ENCODE measurements at places on chromosomes 7 and 10.

- DNase-seq: no peak
These were observed 241.6 kb upstream of the MKI67 start for GRCh38 chr10:128367807-128368206.

GRCh38 chr10:102262744-102263370 lies 17.5 kb downstream of the GBF1 start:
- DNase-seq: no peak

- DNase-seq: no peak
These were observed 76.6 kb downstream of the TMEM178B start for GRCh38 chr7:141150465-141150864.

GRCh38 chr7:121002-121785 lies 71.2 kb upstream of the FAM20C start:
- no peak for DNase-seq

GRCh38 chr7:53602817-53603418 lies 567.5 kb downstream of the POM121L12 start:
- no peak for DNase-seq

GRCh38 chr10:122062831-122063674 lies 74.1 kb downstream of the TACC2 start:
- peak; percentile 80 for DNase-seq

DNA sequence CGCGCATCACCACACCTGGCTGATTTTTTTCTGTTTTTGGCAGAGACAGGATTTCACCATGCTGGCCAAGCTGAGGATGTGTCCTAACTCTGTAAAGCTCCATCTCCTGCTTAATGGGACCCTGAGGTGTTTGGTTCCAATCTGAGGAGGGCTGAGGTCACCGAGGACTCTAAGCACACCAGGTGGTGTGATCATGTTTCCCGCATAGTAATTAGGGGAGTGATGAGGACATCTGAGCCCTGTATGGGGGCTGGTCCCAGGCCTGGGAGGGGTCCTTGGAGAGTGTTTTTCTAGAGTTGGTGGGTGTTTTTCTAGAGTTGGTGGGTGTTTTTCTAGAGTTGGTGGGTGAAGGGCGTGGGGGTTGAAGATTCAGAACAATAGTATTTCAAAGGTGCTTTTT lies 3.0 kb upstream of the ABHD11 start:
- no peak for DNase-seq

DNA sequence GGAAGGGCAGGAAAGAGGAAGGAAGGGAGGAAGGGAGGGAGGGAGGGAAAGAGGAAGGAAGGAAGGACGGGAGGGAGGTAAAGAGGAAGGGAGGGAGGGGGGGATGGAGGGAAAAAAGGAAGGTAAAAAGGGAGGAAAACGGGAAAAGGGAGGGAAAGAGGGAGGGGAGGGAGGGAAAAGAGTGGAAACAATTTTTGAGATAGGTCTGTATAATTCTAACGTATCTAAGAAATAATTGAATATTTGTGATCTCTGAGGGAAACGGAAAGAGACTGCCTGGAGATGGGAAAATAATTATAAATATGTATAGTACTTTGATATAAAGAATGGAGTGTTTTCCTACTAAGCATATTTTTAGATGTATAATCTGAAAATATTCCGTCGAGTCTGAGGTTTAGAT lies 158.2 kb upstream of the FOXK1 start:
- DNase-seq: no peak

DNA sequence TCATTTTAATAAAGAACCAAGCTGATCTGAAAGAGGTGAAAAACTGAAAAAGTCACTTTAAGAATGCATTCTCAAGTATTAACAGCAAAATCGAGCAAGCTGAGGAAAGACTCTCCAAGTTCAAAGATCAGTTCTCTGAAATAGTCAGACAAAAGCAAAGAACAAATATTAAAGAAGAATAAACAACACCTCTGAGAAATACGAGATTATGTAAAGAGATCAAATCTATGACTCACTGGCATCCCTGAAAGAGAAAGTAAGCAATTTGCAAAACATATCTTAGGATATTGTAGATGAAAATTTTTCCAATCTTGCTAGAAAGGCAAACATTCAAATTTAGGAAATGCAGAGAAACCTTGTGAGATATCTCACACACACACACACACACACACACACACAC lies 138.4 kb upstream of the HGF start:
- no peak for DNase-seq

- no peak for DNase-seq
These were observed 1.5 kb downstream of the ACTR3B start for GRCh38 chr7:152760854-152761748.

- no peak for DNase-seq
These were observed 593.8 kb upstream of the ANKRD30A start for GRCh38 chr10:36531621-36532020.

GRCh38 chr7:149882248-149883047 lies 8.7 kb downstream of the ATP6V0E2 start:
- no peak for DNase-seq

- no peak for DNase-seq
These were observed 89.1 kb downstream of the NEUROD6 start for GRCh38 chr7:31251441-31251840.

- DNase-seq: no peak
These were observed 33.0 kb downstream of the COG5 start for GRCh38 chr7:107530751-107531150.

DNA sequence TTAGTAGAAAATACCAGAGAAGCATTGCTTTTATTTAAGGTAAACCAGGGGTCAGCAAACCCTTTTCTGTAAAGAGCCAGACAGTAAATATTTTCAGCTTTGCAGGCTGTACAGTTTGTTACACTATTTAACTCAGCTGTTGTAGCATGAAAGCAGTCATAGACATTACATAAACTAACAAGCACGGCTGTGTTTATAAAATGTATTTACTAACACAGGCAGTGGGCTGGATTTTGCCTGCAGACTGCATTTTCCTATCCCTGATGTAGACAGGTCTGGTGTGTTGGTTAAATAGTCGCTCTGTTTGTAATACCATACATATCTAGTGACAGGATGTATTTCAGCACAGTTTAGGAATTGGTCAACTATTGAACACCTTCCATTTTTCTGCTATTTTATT lies 129.3 kb downstream of the ST7 start:
- no peak for DNase-seq

DNA sequence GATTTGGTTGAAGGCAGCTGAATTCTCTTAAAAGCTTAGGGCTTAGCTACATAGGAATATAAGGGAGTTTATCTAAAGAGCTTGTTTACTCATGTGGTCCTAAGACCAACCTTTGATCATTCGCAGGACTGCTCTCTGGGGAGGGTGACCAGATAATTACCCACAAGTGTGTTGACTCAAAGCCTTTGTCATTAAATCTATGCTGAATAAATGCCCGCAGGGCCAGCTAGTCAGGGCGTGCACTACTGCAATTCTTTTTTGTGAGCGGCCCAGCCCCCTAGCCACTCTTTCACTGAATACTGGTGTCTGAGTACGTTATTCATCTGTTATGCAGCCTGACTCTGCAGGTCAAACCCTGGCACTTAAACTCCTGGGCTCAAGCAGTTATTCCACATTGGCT lies 69.6 kb downstream of the AKAP9 start:
- DNase-seq: no peak

- no peak for DNase-seq
These were observed 63.0 kb downstream of the INSIG1 start for GRCh38 chr7:155360495-155361345.

- no peak for DNase-seq
These were observed 81.4 kb downstream of the ORC5 start for GRCh38 chr7:104126411-104126841.

GRCh38 chr10:3224241-3224640 lies 51.7 kb upstream of the PITRM1 start:
- DNase-seq: no peak

- no peak for DNase-seq
These were observed 626.5 kb downstream of the SDK1 start for GRCh38 chr7:3927446-3928110.

- no peak for DNase-seq
These were observed 82.9 kb downstream of the ST7 start for GRCh38 chr7:117036053-117036669.

- DNase-seq: no peak
These were observed 203.7 kb downstream of the AUTS2 start for GRCh38 chr7:69801729-69802682.

DNA sequence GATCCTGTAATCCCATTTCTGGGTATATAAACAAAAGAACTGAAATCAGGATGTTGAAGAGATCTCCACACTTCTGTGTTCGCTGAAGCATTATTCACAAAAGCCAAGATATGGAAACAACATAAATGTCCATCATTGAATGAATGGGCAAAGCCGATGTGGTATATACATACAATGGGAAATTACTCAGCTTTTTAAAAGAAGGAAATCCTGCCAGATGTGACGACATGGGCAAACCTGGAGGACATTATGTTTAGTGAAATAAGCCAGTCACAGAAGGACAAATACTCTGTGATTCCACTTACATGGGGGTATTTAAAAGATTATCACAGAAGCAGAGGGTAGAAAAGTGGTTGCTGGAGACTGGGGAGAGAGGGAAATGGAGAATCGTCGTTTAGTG lies 23.9 kb upstream of the FAM107B start:
- no peak for DNase-seq

- DNase-seq: no peak
These were observed 95.3 kb downstream of the SUGCT start for GRCh38 chr7:40230101-40230500.

- DNase-seq: no peak
These were observed 260.1 kb downstream of the SNX10 start for GRCh38 chr7:26551740-26552139.

DNA sequence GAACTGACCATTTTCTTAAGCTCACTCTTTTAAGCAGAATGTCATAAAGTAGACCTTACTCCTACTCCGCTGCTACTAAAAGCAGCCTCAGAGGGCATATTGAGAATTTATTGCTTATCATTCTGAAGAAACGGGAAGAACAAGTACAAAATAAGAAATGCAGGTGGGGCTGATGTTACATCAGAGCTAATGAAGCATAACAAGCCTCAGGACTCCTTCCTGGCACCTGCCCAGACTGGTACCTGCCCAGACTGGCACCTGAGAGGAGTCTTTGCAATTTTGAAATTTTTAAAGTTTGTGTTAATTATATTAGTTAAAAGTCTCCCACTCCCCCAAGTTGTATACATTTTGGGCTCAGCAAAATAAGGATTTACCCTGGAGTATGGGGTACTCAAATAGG lies 162.4 kb downstream of the SEMA3E start:
- DNase-seq: no peak

- DNase-seq: no peak
These were observed 179.2 kb upstream of the SHH start for GRCh38 chr7:155991470-155991869.

DNA sequence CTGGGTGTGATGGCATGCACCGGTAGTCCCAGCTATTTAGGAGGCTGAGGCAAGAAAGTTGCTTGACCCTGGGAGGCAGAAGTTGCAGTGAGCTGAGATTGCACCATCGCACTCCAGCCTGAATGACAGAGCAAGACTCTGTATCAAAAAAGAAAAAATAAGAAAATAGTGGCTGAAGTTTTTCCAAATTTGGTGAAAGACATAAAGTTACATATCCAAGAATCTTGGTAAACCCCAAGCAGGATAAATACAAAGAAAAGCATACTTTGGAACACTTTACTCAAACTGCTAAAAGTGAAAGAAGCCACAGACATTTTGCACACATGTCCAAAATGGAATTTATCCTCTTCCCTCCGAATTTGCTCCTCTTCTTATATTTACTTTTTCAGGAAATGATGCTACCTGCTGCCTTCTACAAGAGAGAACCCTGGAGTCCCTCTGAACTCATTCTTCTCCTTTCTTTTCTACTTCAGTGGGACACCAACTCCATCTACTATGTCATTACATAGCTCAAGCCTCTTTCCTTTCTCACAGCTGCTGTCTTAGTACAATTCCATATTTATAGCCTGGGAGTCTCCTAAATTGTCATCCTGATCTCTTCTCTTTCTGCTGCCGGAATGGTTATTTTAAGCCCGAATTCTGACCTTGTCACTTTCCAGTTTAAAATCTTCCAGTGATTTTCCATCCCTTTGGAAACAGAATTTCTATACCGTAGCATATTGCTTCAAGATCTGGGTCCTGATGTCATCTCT lies 17.3 kb upstream of the SMNDC1 start:
- DNase-seq: no peak

- DNase-seq: peak; percentile 30
These were observed 183.0 kb downstream of the THSD7A start for GRCh38 chr7:11648980-11649379.

DNA sequence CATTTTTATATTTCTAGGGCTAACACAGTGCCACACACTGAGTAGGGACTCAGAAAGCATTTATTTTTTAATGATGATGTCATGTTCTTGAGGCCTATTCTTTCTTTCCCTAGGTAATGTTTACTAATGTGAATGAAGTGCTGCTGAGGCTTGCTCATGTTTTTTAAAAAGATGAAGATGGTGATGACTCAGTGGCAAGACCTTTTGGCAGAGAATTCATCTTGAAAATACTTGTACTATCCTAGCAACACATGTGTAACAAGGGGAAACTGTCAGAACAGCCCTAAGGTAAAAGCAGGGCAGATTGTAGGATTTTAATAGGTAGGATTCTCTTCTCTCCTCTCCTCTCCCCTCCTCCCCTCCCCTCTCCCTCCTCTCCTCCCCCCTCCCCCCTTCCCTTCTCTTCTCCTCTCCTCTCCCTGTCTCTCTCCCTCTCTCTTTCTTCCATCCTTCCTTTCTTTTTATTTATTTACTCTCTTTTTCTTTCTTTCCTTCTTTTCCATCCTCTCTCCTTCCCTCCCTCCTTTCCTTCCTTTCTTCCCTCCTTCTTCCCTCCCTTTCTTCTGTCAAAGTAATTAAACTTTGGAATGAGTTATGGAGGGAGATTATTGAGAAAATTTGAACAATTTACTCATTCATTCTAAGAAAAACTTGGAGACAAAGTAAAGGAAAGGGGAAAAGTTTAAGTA lies 75.3 kb downstream of the ZNF92 start:
- DNase-seq: peak; percentile 49

- no peak for DNase-seq
These were observed 56.6 kb downstream of the CHRM2 start for GRCh38 chr7:136925044-136925443.

GRCh38 chr10:13613519-13613918 lies 26.8 kb downstream of the PRPF18 start:
- peak; percentile 52 for DNase-seq

DNA sequence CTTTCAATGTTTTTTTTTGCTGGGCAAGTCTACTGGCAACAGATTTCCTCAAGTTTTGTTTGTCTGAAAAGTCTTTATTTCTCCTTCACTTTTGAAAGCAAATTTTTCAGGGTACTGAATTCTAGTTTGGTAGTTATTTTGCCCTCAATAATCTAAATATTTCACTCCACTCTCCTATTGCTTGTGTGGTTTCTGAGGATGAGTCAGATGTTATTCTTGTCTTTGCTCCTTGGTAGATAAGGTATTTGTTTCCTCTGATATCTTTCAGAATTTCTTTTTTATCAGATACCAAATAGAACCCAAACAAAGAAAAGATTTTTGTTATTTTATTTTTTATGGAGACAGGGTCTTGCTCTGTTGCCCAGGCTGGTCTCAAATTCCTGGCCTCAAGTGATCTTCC lies 99.2 kb upstream of the MALRD1 start:
- no peak for DNase-seq
